Omental fat pad (tissue), 4 donors: ENCODE measurements at places on chromosomes 3 and 15.

DNA sequence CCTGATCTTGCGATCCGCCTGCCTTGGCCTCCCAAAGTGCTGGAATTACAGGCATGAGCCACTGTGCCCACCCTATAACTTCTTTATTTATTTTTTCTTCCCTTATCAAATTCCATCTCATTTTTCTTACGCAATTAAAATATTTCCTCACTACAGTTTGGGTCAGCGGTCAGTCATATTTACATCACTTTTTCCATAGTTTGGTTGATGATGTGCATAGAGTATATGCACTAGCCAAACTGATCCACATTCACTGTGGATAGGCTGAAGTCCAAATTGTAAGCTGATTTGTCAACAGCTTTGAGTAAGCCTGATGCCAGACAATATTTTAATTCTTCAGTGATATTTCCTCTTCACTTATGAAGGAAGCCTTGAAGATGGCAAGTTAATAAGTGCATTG lies 256.3 kb downstream of the TIGIT start:
- no peak for DNase-seq

GRCh38 chr3:25594007-25594502 lies 70.7 kb downstream of the TOP2B start:
- no peak for DNase-seq

- no peak for DNase-seq
These were observed 15.5 kb downstream of the UMPS start for GRCh38 chr3:124745756-124746155.

DNA sequence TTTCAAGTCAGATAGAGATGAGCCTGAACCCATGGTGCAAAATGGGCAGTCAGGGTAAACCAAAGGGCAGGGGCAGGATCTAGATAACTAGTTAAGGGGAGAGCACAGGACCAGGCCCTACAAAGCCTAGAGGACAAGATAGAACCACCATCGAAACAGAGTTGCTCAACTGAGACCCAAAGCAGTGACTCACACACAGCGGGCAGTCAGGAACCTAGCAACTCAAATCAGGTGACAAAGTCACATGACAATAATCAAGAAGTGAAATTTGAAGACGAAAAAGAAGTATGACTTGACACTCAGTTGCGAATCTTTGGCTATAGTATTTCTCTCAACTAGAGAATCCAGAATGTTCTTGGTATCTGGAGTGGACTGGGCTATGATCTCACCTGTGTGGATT lies 136.0 kb upstream of the PTPRG start:
- no peak for DNase-seq

DNA sequence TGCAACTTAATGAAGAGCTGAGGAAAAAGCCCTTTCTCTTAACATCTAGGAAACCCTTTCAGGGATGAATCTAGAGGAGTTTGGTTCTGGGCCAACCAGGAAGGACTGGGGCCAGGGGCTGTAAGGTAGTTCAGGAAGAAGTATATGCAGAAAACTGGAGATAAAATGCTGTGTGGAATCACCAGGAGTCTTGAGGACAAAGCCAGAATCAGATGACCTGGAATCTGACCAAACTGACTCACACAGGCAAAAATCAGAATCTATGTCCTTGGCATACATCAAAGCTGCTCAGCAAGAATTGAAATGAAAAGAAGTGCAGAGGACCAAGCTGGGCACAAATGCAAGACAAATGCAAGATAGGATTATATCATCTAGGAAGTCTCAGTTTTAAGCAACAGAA lies 59.4 kb upstream of the ATP2C1 start:
- no peak for DNase-seq

- DNase-seq = no peak
These were observed 259.5 kb upstream of the LYSMD4 start for GRCh38 chr15:99992611-99993231.
